ENCODE measurements at places on chromosomes 6 and 20.

DNA sequence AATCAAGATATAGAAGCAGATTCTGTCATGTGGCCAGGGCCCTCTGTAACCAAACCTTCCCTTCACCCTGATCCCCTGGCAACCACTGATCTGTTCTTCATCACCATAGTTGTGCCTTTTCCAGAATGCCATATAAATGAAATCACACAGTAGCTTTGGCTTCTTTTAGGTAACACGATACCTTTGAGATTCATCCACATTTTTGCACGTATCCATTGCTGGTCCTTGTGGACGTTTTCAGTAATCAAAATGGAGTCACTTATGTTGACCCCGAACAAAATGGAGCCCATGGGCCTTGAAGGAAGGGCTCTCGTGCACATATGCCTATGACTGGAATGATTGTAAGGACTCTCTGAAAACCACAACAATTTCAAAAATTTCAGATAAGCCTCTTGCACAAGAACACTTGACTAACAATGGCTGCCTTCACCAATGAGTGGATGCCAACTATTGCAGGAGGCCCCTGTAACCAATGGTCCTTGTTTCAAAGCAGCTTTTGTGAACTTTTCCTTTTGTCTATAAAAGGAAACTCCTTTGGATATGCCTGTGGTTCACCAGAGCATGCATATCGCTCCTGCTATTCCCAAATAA lies 84.3 kb upstream of the RALY start:
- DNase-seq: no peak

- no peak for DNase-seq
Measured at GRCh38 chr6:15110726-15111354, 135.0 kb upstream of the JARID2 start.

DNA sequence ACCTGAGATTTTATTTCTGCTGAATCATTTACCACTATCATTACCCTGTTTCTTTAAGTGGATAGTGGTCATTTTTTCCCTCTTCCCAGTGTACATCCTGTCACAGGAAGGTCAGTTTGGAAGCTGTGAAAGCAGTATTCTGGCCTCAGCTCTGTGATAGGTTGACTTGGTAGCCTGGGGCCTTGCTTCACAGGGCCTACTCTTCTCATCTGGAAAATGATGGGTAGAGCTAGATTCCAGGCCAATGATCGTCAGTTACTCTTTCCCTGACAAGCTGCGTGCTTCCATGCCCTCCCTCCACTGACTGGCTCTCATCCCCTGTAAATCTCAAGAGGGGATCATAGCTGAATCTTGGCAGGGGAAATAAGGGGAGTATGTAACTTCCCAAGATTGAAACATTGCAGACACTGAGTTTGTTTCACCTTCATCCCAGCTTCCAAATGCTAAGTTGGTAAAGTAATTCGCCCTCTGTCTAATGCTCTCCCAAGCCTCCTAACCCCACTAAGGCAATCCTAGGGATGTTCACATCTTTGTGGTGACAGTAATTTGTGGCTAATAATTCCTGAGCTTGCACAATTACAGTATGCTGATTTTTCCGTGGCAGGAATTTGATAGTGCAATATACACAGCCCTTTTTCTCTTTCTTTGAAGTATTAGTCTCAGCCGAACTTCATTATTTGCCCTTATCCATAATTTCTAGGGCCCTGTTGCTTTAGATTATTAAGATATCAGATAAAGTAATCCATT lies 51.2 kb downstream of the VAPB start:
- no peak for DNase-seq

DNA sequence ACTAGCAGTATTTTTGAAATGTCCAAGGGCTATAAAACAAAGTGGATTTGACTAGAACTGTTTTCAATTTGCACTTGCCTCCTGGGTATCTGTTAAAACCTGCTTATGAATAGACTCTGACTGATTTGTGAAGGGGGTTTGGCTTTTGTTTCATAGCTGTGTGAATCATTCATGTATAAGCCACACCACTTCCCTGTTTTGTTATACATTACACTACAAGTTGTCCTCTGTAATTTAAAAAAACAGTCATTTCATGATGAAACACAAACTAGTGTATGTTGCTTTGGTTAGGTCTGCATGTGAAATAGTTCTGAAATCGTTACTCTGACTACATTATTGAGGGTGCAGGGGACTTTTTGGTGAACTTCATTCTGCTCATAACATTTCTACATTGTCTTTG lies 121.7 kb downstream of the NKAIN2 start:
- no peak for DNase-seq

DNA sequence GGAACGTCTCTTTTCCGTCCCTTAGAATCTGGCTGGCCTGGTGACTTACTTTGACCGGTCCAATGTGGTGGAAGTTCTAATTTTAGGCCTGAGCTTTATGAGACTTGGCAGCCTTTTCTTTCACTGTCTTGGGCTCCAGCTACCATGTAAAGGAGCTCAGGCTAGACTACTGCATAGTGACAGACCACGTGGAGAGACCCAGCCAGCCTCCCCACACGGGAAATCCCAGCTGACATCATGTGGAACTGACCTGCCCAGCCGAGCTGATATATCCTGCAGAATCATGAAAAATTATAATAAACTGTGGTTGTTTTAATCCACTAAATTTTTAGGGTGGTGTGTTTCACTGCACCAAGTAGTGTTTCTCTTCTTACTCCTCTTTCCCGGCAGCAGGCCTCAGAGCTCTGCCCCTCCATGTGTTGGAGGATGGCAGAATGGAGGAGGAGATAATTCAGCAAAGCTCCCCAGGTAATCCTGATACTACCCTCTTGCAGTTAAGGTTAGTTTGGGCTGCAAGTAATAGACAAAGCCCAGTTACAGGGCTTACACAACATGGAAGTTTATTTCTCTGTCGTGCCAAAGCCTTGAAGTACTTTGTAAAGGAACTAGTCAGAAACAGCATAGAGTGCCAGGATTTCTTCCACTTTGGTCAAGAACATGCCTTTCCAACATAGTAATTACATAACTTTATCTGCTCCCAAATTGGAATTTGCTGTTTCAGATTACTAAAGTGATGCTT lies 87.5 kb downstream of the SH3BGRL2 start:
- DNase-seq: no peak

DNA sequence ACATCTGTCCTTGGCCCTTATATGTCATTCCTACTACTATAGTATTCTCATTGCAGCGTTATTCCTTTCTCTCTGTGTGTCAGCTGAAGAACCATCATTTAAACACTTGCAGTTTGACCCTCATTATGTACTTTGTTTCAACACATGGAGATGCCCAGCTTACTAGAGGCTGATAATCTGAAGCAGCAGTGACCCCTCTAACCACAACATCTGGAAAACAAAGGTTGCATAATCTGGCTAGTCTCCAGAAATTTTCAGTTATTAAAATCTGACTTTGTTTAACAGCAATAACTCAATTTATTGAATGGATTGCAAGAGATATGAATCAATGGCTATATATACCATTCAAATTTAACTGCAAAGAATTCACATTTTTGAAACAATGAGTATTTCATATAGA lies 6.6 kb upstream of the PHIP start:
- no peak for DNase-seq

GRCh38 chr6:1202201-1202600 lies 109.7 kb upstream of the FOXQ1 start:
- DNase-seq: no peak

GRCh38 chr6:51477711-51478311 lies 609.6 kb downstream of the PKHD1 start:
- DNase-seq: no peak

DNA sequence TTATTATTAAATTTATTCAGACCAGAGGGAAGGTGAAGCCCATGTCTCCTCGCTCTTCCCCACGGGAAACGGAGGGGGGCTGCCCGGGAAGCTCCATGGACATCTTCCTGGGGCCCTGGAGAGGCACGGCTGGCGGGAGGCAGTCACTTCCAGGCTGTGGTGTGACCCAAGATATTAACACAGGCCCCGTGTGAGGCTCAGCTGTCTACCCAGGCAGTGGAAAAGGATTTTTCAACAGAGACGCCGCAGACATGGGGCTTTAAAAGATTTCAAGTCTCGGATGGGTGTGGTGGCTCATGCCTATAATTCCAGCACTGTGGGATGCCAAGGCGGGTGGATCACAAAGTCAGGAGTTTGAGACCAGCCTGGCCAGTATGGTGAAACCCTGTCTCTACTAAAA lies 117.9 kb downstream of the ERMARD start:
- no peak for DNase-seq

DNA sequence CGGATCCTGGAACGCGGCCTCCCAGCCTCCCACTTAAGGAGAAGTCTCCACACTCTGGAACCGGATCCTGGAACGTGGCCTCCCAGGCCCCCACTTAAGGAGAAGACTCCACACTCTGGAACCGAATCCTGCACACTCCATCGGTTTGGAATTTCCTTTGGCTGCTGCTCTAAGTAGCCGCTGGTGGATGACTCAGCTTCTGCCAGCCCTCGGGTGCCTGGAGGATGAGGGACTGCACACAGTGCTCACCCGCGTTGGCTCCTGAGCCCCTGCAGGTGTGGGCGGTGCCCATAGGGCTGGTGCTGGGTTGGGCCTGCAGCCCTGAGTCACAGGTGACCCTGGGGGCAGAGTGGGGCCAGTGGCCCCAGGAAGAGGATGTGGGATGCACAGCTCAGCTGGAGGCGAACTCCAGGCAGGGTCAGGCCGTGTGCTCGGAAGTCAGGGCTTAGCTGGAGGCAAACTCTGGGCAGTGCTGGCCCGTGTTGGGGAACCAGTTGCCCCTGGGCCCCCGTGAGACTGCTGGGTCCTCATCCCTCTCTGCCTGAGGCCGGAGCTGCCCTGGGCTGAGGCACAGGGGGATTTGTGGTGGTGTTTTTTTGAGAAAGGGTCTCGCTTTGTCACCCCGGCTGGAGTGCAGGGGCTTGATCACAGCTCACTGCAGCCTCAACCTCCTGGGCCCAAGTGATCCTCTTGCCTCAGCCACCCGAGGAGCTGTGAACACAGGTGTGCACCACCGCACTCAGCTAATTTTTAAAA lies 13.9 kb upstream of the TNFRSF6B start:
- DNase-seq: no peak

- DNase-seq: no peak
Measured at GRCh38 chr6:30152910-30153610, 8.0 kb downstream of the TRIM10 start.

GRCh38 chr6:170114187-170114945 lies 176.5 kb downstream of the DLL1 start:
- DNase-seq: no peak

DNA sequence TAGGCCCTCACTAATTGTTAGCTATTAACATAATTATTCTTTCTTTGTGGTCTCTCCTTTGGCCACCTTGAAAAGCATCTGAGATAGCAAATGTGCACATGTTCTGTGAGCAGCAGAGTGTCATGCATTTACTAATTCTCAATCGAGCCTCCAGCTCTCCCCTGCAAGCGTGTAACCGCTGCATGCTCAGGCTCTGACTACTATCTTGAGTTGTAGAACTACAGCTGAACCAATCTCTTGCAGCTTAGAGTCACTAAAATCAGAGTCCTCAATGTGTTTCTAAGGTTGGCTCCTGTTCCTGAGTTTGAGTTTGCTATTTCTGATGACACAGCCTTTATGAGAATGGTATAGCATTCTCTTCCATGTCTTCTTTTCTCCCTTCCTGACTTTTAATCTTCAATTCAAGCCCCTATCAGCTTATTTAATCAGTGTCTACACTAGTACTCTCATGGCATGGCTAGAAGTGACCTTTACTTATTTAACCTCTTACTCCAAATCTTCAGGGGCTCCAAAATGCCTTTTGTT lies 65.5 kb downstream of the PPP1R3G start:
- no peak for DNase-seq

DNA sequence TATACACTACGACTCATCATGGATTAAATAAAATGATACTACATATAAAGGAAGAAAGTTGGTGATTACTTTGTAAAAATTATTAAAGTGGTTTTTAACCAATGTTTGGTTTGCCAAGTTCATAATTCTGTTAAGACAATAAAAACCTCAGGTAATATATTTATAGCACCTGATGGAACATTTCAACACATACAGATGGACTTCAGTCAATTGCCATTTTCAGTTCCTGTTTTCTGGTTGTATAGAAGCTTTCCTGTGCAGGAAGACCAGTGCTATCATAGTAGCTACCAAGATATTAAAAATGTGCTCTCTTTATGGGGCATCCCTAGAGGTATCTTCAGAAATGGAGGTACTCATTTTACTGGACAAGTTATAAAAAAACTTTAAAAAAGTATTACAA lies 1686.4 kb downstream of the GRIK2 start:
- no peak for DNase-seq

DNA sequence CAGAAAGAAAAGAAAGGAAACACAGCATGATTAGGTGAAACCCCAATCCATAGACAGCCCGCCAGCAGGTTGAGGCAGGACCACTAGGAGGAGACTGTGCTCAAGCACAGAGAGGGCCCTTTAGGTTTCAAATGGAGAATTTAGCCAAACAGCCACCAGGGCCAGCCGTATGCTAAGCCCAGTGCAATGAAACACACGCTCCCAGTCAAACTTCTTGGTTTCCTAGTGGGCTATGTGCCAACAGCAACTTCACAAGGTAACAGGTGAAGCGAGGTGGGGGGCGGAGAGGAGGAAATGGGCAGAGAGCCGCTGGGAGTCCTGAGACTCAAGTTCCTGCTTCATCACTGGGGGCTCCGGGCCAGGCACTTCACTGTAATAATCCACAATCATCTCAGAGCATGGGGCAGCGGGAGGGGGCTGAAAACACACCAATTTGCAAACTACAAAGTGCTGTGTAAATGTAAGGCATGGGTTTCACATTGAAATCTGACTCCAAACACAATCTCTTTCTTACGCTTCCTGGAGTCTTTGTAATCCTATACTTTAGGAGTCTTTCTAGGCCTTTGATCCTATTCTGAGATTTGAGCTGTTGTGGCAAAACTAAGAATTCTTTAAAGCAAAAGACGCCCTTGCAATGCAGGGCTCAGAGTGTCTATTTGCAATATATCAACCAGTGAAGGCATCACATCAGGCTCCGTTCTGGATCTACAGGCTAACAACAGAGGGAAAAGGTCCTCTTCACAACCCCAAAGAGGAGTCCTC lies 117.3 kb downstream of the OPRM1 start:
- DNase-seq: peak; percentile 65

DNA sequence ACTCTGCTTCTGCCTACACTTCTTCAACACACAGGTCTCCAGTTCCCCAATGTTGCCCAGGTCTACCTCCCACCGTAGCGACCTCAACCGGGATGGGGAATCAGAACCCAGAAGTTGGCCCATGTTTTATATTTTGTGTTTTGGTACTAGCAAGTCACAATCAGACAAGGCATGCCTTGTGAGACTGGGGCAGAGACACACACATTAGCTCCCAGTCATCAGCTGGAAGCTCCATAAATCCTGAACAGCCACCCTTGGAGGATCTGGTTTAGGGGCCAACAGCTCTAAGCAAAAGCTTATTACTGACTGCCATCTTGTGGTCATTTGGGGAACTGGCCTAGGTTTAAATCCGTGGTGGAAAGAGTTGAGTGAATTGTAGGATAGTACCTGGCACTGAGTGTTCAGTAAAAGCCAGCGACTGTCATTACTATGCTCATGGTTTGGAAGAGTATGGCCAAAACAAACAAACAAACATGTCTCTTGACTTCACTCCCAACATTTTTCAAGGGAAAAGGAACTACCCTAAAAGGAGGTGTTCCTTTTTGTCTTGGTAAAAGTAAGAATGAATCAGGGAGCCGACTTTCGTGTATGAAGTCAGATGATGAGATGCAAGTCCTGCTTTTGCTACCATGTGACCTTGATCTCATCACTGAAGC lies 40.5 kb downstream of the PIM1 start:
- peak; percentile 87 for DNase-seq
